Right atrium auricular region (tissue), 2 donors: ENCODE measurements at places on chromosomes 1 and 21.

GRCh38 chr1:116024626-116025025 is 48.3 kb downstream of the SLC22A15 start:
- DNase-seq: no peak

DNA sequence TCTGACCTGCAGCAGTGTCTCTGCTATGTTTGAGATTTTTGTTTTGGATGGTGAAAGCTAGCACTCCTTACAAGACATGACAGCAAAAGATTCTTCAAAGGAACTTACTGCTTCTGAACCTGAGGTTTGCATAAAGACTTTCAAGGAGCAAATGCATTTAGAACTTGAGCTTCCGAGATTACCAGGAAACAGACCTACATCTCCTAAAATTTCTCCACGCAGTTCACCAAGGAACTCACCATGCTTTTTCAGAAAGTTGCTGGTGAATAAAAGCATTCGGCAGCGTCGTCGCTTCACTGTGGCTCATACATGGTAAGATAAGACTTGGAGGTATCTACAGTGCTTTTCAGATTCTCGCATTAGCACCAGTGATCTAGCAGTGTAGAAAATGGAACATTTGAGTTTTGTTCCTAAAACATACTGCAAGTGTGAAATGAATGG is 200.2 kb downstream of the PDE4B start:
- no peak for DNase-seq

DNA sequence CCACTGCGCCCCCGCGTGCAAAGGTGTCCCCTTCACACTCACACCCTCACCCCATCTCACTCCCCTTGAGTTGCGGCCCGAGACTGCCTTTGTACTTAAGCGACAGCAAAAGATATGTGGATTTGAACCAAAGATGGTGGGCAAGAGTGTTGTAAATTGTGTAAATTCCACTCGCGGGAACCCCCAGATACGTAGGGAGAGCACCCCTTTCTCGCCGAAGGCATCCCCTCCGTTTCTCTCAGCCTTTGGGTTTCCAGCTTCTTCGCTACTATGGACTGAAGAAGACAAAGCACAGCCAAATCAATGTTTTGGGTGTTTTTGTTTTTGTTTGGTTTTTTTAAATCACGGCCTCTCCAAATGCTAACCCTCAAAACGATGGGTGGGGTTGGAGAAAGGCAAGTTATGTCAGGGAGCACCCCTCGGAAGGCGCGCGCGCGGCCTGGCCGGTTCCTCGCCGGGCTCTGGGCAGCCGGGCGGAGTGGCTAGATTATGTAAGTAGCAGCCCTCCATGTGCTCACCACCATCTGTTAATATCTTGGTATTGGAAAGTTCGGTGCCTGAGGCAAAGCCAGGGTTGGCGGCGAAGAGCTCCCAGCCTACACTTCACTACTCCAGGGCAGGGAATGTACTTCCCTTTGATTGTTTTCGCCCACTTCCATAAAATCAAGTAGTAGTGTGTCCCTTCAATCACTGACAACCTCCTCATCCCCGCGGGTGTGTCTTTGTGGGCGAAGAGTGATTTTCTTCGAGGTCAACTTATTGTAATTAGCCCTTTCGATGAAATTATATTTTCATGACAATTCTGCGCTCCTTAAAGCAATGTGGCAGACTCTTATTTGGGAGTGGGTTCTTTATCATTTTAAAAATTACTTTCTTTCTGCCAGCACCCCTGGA is 4.0 kb upstream of the PROX1 start:
- no peak for DNase-seq

DNA sequence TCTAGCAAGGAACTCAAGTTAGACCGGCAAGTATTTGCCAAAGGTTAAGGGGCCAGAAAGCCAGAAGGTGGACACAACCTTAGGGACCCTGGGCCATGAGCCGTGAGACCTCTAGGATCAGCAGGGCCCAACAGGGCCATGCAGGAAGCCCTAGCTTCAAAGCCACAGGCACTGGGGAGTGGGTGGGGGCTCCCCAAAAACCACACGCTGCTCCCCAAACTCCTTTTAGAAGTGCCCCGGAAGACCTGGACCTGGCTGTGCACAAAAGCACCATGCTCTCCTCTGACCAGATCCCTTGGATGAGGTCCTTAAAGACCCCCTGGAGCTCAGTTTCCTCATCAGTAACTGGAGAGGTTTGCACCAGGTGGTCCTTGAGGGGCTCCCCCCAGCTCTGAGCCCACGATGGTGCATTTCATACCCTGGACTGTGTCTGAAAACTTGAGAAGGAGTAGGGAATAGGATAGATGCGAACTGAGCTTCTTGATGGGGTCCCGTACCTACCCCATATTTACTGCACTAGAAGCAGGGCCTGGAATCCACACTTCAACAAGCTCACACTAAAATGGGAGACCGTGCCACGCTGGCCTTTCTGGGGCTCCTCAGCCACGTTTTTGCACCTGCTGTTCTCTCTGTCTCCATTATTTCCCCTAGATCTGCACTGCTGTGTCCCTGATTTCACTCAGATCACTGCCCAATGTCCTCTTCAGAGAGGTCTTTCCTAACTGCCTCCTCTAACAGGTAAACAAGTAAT is 40.6 kb upstream of the LBR start:
- no peak for DNase-seq

- no peak for DNase-seq
Measured at GRCh38 chr1:226764533-226764932, 25.5 kb upstream of the ITPKB start.

DNA sequence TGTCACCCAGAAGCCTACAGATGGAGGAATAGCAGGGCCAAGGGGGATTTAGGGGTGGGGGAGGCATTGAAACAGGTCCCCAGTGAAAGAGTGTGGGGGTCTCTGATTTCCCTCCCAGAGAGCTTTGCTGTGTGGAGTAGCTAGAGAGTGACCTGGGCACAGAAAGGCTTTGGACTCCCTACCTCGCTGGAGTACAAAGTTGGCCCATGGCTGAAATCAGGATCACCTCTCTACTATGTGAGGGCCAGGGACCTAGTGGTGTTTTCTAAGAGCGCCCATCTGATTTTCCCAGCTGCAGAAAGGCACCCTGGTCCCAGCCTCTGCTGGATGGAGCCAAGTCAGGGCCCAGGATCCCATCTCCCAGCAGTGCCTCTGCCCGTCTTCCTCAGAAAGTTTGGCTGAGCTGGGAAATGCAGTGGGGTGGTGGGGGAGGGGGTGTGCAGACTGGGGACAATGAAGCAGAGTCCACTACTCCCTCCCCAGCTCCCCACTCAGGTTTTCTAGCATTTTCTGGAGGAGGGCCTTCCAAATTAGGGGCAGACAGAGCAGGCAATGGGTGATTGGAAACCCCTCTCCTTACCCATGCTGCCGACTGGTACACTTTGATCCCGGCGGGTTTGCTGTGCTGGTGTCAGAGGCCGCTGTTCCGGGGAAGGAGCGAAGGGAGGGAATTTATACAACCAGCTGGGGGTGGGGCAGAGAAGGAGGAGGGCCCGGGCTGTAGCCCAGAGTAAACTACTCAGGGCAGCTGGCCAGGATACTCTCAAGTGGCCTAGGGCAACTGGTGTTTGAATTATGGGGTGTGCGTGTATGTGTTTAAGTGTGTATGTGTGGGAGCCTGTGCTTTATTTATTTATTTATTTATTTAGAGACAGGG is at the start of gene SELENBP1:
SELENBP1 (minus strand) TSS at position 648 of the 877 bp plus-strand sequence; CDS start at position 584, 64 bp downstream.
- DNase-seq: peak; percentile 92

- no peak for DNase-seq
Measured at GRCh38 chr1:93878501-93878888, 511 bp downstream of the DNTTIP2 start.

- DNase-seq: no peak
Measured at GRCh38 chr1:8032366-8032910, 6.3 kb upstream of the ERRFI1 start.

GRCh38 chr1:77048615-77049005 is 170.6 kb downstream of the PIGK start:
- no peak for DNase-seq

GRCh38 chr1:221522529-221522940 is 219.4 kb downstream of the DUSP10 start:
- DNase-seq: no peak

GRCh38 chr1:231422798-231423309 is 767 bp upstream of the EGLN1 start:
- no peak for DNase-seq

DNA sequence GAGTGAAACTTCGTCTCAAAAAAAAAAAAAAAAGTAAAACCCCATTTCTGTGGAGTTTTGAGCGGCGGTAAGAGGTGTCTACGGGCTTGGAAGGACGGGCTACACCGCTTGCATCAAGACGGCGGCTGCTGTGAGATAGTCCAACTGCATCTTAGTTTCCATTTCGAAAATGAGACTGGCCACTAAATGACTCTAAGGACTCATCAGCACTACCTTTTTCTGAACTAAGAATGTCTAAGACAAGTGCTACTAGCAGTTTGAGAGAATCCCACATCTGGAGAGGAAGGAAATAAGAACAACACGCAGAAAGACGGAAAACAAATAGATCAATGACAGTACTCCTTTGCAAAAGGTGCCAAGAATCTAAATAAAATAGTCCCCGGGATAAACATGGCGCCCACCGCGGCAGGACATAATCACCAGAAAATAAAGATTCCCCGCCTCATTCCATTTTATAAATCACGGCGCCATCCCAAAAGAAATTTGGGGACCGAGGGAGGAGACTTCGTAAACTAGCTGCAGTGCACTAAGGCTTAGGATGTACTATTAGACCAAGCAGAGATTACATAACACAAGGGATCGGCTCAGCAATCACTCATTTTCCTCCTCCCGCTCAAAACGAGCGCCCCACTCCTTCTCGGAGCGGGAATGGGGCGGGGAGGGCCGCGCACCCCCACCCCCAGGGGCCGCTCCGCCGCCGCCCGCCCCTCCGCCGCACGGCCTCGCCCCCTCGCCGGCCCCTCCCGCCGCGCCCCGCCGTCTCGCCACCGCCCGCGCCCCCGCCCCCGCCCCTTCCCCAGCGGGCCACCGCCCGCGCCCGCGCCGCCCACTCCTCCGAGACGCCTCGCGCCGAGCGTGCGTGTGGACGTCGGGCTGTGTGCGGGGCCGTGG is 1.1 kb downstream of the POGZ start:
- DNase-seq: peak; percentile 68

GRCh38 chr1:188888386-188888785 is 1589.3 kb downstream of the BRINP3 start:
- DNase-seq: no peak

- DNase-seq: no peak
Measured at GRCh38 chr1:236685917-236686814, at the start of gene ACTN2. Gene ACTN2 (plus strand): TSS chr1:236686499. CDS start chr1:236686674, 175 bp downstream.

GRCh38 chr1:165444897-165445370 is at the start of gene RXRG:
Gene RXRG (minus strand): TSS chr1:165445126. CDS start chr1:165444893, 233 bp downstream.
- DNase-seq: no peak

DNA sequence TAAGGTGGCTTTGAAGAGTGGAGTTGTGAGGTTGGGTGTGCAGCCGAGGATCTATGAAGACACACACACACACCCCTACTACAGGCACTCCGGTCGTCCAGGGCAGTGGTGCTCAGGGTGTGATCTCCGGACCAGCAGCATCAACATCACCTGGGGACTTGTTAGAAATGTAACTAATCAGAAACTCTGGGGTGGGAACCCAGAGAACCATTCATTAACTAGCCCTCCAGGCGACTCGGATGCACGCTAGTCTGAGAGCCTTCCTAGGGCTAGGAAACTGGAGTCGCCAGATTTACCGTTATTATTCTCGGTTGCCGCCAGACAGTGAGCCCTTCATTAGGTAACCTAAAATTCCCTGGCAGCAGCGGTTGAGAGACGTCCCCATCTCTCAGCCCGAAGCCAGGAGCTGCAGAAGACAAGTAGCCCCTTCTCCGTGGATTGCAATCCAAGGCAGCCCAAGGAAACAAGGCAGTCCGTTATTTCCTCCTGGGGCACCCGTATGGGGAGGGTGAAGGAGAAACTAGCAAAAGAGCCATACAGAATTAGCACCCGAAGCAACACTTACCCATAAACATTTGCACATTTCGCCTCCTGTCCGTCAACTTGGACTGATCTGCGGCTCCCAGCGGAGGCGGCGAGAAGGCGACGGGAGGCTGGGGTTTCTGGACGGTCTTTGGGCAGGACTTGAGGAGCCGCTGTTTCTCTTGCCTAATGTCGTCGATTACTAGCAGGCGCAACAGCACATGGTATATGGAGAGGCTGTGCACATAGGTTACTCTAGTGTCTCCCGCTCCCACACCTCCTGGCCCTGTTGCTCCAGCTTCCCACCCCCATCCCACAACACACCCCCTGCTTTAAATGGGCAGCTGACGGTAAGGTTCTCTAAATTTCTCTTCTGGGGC is 2.9 kb upstream of the CCN1 start:
- DNase-seq: no peak

DNA sequence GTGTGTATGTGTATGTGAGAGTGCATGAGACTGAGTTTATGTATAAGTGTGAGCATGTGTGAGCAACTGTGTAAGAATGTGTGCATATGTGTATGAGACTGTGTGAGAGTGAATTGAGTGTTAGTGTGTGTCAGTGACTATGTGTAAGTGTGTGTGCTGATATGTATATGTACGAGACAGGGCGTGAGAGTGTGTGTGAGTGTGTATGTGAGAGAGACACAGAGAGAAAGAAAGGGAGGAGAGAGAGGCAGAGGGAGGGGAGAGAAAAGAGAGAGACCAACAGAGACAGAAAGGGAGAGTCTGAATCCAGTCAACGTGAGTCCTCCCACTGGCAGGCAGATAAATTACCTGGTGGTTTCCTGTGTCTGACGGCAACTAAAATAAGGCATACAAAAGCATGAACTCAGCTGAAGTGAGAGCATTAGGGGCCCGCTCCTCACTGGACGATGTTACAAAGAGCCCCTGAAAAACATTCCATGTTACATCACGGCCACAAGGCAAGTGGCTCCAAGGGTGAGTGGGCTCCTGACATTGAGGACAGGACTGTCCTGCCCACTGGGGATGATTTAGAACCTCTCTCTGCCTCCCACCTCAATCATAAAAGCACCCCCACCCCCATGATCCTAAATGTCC is 66.6 kb upstream of the TIAM1 start:
- no peak for DNase-seq

DNA sequence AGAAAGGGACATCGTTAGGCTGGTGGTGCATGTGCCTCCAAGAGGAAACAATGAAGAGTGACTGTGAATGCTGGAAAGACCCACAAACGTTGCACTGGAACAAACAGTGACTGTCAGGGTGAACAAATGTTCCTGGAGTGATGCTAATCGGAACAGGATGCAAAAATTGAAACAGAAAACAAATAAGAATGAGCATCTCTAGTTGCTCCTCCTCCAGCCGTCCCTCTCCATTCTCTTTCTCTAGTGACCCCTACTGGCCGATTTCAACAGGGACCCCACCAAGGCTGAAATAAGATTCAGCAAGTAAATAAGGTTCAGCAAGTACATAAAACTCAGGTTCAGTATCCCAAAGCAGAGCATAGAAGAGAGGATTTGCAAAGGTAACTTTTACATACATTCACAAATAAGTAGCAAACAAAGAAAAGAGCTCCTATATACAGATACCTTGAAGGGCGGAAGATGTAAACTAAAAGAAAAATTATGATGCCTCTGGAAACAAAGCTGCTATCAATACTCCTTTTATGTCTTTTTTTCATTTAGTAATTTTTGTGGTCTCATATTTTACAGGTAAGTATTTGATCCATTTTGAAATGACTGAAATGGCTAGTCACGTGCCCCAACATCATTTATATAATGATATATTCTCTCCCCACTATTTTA is 836.1 kb upstream of the ADAMTS5 start:
- DNase-seq: no peak
